KBM-7 (cell line): ENCODE measurements at places on chromosomes 1 and 21.

GRCh38 chr1:201556841-201557571 is 18.1 kb downstream of the NAV1 start:
- DNase-seq, result no peak

DNA sequence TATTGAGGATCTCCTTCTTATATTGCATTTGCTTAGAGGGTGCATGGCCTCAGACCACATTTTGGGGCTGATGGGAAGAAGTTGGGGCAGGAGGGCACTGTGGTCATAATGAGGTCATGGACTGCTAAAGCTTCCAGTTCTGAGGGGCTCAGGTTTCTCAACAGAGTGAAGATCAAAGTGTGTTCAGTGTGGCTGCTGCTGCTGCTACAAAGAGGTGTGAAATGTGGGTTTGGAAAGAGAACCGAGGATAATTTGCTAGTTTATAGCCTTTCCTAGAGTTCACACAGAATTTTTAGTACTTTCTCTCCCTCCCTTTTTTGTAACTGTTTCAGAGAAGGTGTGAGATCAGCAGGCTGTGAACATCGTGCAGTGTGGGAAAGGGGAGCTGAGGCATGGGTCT is 73.3 kb downstream of the CACNA1E start:
- DNase-seq, result no peak

GRCh38 chr1:203450001-203450400 is 25.6 kb upstream of the PRELP start:
- no peak for DNase-seq

DNA sequence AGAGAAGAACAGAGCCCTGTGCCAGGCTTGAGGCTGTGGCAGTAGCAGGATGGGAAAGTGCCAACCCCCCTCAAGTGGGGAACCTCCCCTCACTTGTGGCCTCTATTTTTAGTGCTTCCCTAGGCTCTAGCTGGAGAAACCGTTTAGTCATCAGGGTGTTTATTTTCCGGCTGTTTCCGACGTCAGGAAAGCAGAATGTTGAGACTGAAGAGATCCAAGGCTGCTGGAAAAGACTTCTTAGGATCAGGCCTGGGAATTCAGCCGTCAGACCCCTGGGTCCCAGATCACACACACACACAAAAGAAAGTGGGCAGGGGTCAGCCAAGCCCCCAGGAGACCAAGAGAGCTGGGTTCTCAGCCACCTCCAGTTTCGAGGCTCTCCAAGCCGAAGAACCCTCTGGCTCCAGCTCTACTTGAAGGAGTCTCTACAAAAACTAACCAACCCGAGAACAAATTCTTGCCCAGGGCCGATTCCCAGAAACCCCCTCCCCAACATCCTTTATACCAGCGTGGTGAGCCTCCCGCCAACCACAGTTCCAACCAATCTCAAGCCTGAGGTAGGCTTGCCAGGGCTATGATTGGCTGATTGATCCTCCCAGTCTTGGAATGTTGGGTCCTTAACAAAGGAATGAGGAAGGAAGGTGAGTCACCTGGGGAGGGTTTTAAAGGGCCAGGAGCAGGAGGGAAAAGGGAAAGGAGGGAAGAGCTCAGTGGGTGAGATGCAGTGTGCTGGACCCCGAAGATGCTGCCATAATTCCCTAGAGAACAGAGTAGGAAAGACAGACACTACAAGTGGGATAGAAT is 2.5 kb upstream of the MEF2D start:
- peak; percentile 86 for DNase-seq

DNA sequence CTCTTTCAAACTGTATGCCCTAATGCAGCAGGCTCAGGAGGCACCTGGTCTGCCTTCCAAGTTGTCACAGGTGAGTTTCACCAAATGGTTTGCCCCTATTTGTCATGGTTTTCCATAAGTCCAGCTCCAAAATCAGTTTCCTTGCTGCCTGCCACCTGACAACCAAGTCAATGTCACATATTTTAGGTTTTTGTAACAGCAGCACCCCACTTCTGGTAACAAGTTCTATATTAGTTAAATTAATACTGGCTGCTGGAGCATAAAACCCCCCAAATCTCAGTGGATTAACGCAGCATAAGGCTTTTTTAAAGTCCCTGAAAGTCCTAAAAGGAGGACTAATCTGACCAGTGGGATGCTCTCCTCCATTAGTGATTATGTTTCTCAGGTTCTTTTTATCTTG is 200.7 kb downstream of the RRAGC start:
- no peak for DNase-seq

DNA sequence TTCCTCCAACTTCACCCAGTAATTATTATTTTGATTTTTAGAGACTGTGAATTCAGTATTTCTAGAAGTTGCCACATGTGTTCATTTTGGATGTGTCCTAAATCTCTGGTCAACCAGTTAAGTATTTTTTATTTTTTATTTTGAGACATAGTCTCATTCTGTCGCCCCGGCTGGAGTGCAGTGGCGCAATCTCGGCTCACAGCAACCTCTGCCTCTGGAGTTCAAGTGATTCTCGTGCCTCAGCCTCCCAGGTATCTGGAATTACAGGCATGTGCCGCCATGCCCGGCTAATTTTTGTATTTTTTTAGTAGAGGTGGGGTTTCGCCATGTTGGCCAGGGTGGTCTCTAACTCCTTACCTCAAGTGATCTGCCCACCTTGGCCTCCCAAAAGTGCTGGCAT is 8.0 kb downstream of the MACF1 start:
- no peak for DNase-seq
